Cardiac muscle cell (in vitro differentiated cells and primary cell): ENCODE measurements at places on chromosomes 2 and 18. TPM values are rescaled to one million over a fixed set of nuclear protein-coding genes. Genes with fewer than 3 reads are reported as not detected.

Gene DLX1
- total RNA-seq, result not detected in 2 replicates

Gene ITGAV
- total RNA-seq, result 91.6 and 99.8 TPM in 2 replicates

- no peaks in the 10 kb centered on the region for H3K27me3 ChIP-seq
- H3K27ac ChIP-seq, result no peak overlapping the region
- no peaks in the 10 kb centered on the region for H3K4me1 ChIP-seq
- H3K36me3 ChIP-seq, result no peaks in the 10 kb centered on the region
These were observed 20.8 kb downstream of the TTC39C start for GRCh38 chr18:24035316-24035715.

- H3K27ac ChIP-seq, result no peak overlapping the region
- H3K27me3 ChIP-seq, result no peaks in the 10 kb centered on the region
- DNase-seq, result no peak
- no peak overlapping the region for H3K4me3 ChIP-seq
- H3K36me3 ChIP-seq, result no peaks in the 10 kb centered on the region
These were observed 35.8 kb upstream of the GRB14 start for GRCh38 chr2:164657129-164657528.

DNA sequence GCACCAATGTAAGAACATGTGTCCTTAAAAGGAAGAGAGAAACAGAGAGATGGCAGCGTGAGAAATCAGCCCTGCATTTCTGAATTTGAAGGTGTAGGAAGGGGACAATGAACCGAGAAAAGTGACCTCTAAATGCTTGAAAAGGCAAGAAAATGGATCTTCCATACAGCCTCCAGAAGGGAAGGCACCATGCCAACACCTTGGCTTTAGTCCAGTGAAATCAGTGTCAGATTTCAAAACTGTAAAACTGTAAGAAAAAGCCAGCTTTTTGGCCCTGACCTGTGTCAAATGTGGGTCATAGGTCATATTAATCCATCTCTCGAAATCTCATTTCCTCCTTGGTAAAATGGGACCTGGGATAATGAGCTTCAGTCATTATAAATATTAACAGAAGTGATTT, 762.3 kb downstream of the DCDC2C start:
- H3K4me1 ChIP-seq, result no peaks in the 10 kb centered on the region
- no peak for DNase-seq
- H3K36me3 ChIP-seq, result no peaks in the 10 kb centered on the region
- H3K4me3 ChIP-seq, result no peak overlapping the region

DNA sequence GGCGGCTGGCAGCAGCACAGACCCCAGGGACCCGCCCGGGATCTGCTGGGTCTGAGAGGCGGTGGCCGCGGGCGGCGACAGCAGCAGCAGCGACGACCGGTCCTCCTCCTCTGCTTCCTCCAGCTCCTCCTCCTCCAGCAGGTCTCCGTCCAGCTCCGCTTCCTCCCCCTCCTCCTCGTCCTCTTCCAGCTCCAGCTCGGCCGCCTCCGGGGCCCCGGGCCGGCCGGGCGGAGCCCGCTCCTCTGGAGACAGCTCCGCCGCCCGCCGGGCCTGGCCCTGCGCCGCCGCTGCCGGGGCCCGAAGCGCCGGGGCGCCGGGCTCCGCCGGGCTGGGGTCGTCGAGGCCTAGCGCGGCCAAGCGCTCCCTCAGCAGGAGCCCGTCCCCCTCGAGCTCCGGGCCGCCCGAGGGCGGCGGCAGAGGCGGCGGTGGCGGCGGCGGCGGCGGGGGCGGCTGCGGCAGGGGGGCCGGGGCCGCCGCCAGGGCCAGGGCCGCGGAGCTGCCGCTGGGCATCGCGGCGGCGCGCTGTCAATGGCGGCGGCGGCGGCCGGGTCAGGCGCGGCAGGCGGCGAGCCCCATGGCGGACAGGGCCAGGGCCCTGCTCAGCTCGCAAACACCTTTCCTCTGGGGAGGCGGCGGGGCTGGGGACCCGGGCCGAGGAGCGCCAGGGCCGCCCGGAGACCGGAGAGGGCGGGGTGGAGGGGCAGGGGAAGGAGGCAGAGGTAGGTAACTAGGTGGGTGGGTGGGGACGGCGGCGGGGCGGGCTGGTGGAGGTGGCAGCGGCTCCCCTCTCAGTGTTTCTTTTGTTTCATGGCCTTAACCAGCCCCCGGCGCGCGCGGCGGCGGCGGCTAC, 445 bp downstream of the MEX3C start:
- H3K36me3 ChIP-seq, result no peaks in the 10 kb centered on the region
- peak overlapping the region; percentile 98 for H3K27ac ChIP-seq
- no peaks in the 10 kb centered on the region for H3K27me3 ChIP-seq
- peak; percentile 55 for DNase-seq
- H3K4me1 ChIP-seq, result peaks cover 36% of the 10 kb centered on the region
- H3K4me3 ChIP-seq, result peak overlapping the region; percentile 95

GRCh38 chr2:198339116-198339515, 534.7 kb downstream of the PLCL1 start:
- H3K27me3 ChIP-seq, result peaks cover 8% of the 10 kb centered on the region
- DNase-seq, result no peak
- H3K36me3 ChIP-seq, result no peaks in the 10 kb centered on the region
